ENCODE measurements at places on chromosomes 2 and 18.
A peak's percentile ranks its signal among the peaks of the same experiment; 100 is the strongest.

- no peak for DNase-seq
Observed at GRCh38 chr2:120978359-120979050, 242.8 kb downstream of the GLI2 start.

- DNase-seq: no peak
Observed at GRCh38 chr2:222869252-222869560, 8.4 kb downstream of the ACSL3 start.

DNA sequence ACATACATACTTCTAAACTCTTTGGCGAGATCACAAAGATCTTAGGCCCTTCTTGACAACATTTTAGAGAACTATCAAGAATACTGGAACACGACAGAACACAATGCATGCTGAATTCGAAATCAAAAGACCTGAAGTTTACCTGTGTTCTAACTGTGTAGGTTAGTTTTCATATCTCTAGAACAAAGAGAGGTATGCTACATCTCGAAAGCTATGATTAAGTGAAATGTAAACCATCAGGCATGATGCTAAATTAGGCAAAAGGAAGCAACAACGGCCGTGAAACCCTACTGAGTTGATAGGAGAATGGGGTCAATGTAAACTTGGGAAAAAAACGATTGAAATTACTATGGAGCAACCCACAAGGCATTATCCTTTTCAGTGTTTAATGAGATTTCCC is 43.7 kb downstream of the IKZF2 start:
- no peak for DNase-seq

- peak; percentile 67 for DNase-seq
Observed at GRCh38 chr2:37767959-37768925, 96.8 kb upstream of the CDC42EP3 start.
